ENCODE measurements at places on chromosomes 3 and 15.

DNA sequence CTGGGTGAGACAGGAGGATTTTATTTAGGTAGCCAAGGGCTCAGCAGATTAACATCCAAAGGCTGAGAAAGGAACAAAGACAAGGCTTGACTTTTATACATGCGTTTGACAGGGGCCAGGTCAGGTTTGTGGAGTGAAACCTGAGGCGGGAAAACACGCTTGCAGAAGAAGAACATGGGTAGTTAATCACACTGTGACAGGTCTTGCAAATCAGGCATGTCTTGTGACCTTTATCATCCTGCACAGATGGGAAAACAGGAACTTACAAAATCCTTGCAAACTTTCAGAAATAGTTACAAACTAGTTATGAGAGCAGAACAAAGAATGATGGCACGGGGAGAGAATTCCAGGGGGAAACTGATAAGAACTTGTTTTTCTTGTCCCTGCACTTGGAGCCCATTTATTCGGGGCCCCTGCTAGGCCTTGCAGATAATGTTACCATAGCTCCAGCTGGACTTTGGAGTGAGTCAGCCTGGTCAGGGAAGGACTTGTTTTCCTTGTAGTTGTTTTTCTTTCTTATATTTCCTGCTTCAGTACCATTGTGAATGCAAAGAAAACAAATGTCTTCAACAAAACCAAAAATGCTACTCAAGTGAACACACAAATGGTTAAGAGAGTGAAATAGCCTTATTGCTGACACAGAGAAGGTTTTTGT, 965.9 kb upstream of the ROBO1 start:
- DNase-seq: no peak

GRCh38 chr15:91752081-91752785, 101.3 kb upstream of the SLCO3A1 start:
- no peak for DNase-seq

DNA sequence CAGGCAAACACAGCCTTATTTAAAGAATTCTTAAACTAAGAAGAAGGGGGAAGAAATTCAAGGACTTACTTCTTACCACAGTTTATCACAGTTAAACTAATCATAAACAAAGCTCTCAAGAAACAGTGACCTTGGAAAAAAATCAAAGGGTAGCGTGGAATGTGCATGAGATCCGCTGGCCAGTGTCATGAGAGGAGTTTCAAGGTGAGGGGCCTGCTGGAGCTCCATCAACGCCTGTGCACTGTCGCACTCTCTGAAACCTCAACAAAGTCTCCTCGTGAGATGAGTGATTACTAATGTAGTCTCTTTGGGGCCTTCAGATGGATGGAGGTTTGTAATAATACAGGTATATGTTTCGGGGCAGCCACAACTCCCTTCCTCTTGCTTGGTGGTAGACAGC, 28.4 kb upstream of the PRICKLE2 start:
- no peak for DNase-seq

- DNase-seq: no peak
Observed at GRCh38 chr3:186299327-186299726, 62.7 kb downstream of the DGKG start.

GRCh38 chr15:61200626-61201025, 28.5 kb downstream of the RORA start:
- no peak for DNase-seq

DNA sequence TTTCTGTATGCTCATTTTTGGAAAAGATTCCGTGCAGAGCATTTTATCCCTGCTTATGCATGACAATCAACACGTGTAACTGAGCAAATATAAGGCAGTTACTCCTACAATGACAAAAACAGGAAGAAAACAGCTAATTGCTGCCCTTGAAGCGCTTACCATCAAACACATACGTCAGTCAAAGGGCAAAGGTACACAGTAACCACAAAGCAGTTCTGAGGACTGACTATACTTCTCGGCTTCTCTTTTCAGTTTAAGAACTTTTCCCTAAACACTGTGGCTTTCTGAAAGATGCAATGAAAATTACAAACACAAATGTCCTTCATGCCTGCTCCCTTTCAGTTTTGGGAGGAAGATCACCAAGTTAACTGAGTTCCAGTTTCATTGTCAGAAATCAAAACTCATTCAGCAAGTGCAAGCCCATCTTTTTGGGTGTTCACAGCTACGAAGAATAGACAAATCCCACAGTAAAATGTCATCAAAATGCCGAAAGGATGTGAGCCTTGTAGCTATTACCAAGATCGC, 602.8 kb downstream of the FOXP1 start:
- no peak for DNase-seq

DNA sequence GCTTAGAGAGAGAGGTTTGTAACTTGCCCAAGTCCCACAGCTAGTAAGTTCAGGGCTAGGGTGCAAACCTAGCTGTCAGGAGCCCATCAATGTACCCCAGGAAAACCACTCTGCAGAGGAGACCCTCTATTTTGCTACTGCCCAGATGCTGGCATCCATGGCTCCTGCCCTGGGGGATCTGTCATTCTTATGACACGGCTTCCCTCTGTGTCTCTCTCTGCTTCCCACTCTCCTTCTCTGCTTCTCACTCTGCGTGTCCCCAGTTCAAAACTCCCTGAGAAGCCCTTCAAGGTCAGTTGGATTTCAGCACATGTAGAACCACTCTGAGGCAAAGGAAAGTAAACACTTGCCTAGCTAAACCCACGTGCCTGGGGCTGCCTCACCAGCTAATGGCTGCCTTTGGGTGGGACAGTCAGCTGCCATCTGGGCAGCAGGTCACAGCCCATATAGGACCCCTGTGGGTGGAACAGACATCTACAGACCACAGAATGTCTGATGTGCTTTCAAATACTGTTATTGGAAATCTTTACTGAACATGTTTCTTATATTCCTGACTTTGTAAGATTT, 29.4 kb upstream of the SLCO2A1 start:
- DNase-seq: no peak

DNA sequence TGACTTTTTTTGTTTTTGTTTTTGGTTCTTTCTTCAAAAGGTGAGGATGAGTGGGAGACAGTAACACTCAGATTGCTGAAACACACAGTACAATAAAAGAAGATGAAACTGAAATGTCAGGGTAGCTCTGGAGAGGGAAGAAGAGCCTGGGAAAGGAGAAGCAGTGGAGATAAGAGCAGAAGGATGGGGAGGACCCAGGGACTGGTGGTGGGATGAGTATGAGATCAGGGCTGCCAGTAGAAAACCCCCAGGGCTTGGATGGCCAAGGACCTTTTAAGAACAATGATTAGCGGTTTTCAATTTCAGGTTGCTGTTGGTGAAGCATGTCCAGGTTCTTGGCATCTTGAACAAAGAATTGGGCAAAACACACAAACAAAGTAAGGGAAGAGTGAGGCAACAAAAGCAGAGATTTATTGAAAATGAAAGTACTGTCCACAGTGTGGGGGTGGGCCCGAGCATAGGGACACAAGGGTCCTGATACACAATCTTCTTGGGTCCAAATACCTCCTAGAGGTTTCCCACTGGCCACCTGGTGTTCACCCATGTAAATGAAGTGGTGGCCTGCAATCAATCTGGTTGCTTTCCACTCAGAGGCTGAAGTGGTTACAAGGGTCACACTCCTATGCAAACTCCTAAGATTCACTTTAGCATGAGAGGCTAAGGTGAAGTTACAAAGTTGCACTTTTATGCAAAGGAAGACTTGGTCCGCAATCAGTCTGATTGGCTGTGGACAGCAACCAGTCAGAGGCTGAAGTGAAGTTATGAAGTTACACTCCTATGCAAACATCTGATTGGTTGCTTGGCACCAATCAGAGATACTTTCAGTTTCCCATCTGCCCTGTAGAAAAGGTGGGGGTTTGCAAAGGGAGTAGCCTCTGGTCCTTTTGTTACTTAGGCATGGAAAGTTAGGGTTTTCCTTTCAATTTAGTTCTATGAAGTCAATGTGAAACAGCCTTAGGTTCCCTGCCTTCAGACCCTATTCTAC, 26.1 kb upstream of the MFSD1 start:
- no peak for DNase-seq

DNA sequence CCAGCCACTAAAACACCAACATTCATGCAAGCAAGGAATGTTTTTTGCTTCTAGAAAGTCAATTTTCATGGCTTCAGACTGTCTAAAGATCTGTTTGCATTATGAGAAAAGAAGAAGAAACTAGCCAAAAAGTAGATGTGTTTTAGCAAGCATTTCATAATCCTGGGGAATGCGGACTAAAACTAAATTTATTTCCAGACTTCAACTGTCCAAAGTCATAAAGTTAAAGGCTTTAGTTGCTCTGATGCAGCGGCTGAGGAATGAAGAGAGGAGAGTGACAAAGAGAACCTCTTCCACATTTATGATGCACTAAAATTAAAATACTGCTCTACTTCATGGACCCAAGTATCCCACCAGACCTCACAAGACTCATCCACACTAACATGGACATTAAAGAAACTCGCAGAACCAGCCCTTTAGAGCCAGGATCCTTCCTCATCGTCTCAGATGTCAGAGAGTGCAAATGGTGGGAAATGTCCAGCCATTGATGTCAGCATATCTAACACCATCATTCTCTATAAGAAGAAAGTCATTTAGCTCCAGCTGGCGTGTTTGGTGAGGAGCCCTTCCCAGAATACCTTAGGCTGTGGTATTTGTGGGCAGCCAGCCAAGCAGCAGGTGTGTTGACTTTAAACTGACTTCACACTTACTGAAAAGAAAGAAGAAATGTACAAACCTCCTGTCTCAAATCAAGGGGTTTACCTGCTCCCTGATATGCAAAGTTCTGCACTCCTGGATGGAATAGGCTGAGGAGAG, 17.4 kb downstream of the FYCO1 start:
- DNase-seq: no peak

DNA sequence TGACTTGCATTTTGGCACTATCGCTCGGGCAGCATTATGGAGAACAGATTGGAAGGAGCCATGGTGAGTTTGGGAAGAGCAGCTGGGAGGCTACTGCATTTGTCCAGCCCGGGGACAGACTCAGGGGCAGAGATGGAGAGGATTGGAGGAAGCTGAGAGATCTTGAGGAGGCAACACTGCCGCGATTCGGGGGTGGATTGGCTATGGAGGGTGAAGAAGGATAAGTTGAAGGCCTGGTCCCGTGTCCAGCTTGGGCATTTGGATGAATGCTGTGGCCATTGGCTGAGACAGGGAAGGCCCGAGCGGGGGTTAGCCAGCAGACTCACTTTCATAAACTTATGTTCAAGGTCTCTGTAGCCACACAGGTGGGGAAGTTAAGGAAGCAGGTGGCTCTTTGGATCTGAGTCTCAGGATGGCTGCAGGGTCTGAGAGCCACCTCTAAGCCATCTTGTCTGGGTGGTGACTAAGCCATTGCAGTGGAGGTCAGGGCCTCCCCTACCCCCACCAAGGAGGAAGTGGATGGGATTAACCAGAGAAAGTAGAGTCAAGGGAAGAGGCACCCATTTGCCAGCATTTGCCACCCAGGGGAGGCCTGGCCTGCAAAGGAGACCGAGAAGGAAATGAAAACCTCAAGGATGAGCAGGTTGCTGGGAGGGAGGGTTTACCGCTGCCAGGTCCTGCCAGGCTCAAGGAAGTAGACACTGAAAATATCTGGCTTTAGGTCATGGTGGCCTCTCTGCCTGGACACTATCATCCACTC, 144.0 kb upstream of the TLE3 start:
- DNase-seq: no peak

GRCh38 chr15:71411538-71412482, 296.5 kb downstream of the THSD4 start:
- no peak for DNase-seq

DNA sequence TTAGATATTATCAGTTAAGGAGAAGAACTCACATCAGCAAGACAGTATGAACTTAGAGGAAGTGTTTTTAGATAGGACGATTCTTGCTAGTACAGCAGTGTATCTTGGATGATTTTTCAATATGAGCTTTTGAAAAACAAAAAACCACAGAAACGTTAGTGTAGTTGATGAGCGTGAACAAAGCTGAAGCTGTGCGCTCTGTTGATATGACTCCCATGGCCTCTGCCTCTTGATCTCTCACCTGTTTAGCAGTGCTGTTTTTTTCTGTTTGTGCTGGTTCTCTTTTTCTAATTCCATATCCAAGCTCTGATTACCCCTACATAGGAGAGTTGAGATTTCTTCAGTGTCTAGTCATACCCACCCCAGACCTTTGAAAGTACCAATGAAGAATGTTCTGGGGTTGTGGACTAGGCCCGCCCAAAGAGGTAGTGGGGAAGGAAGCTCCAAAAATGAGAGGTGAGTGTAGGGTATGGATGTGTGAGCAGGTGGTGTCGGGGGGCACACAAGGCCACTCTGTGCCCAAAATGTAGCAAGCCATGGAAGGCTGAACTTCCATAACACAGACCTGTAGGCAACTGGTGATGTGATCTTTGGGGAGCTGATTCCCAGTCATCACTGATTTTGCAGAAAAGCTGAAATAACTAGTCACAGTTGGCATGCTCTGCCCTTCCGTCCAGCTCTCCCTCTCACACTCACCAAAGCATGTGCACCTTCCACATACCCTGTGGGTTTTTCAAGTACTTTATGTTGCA, 20.0 kb upstream of the CMTM7 start:
- no peak for DNase-seq

DNA sequence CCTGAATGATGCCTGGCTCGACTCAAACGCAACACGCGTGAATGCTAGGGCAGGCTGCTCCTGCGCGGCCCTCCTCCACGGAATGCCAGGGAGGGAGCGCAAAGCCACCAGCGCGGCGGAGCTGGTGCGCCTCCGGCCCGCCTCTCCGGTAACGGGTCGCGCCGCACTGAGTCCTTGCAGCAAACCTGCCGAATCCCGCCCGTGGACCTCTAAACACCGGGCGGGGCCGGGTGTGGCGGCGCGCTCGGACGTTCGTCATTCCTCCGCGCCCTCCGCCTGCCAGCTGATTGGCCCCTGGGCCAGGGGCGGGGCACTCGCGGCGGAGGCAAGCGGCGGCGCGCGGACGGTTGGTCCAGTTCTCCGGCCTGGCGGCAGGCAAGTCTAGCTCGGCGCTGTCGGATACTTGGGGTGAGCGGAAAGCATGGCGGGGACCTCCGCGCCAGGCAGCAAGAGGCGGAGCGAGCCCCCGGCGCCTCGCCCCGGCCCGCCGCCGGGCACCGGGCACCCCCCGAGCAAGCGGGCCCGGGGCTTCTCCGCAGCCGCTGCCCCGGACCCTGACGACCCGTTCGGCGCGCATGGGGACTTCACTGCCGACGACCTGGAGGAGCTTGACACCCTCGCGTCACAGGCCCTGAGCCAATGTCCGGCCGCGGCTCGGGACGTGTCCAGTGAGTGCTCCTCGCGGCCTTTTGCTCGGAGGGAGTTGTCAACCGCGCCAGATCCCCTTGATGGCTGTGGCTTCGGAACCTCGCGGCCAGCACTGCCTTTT, at the start of gene ATRIP:
ATRIP (plus strand) TSS at position 313 of the 769 bp plus-strand sequence; CDS start at position 422, 109 bp downstream.
- DNase-seq: peak; percentile 46

DNA sequence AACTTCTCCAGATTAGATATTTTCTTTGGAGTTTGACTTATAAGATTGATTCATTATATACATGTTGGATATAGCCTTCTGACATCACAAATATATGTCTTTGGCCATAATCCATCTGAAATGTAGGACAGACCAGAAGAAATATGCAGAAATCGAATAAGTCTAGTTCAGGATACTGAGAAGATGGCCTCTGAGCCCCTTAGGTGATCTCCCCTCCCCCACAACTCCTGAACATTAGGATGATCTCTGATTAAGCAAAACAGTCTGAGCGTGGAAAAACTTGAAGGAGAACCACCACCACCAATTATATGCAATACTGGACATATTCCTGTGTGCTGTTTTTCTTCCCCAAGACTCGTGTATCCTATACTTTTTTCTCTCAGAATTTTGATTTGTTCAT, 3.2 kb downstream of the SETD5 start:
- DNase-seq: no peak

- DNase-seq: no peak
Observed at GRCh38 chr15:71784719-71785118, 25.6 kb upstream of the NR2E3 start.

Data from stimulated activated CD4-positive, alpha-beta T cell treated with anti-CD3 and anti-CD28 coated beads, Interleukin-1b, Interleukin-23, amount 100 ng/mL, for 1 hour (primary cell).